SJCRH30 (cell line): ENCODE measurements at places on chromosomes 6 and 20. TPM values are rescaled to one million over a fixed set of nuclear protein-coding genes. Genes with fewer than 3 reads are reported as not detected.

TPBG gene
- total RNA-seq = 47.2 and 49.9 TPM in 2 replicates

NKAPL gene
- not detected in 2 replicates for total RNA-seq

DLK2 gene
- total RNA-seq = 5.4 and 5.8 TPM in 2 replicates

UBE3D gene
- total RNA-seq = 9.1 and 10.3 TPM in 2 replicates

AVP gene
- total RNA-seq = not detected in 2 replicates

CPXM1 gene
- 0.10 and 0.12 TPM in 2 replicates for total RNA-seq

SLC22A7 gene
- not detected in 2 replicates for total RNA-seq

ACTL10 gene
- 0.10 TPM in 1 of 2 replicates, not detected in the other for total RNA-seq

CENPQ gene
- total RNA-seq = 15.2 and 18.8 TPM in 2 replicates

- DNase-seq = no peak
These were observed 1.6 kb upstream of the TCF21 start for GRCh38 chr6:133887156-133887879.

- no peak for DNase-seq
These were observed 273.4 kb downstream of the TSHZ2 start for GRCh38 chr20:53245574-53245973.

DNA sequence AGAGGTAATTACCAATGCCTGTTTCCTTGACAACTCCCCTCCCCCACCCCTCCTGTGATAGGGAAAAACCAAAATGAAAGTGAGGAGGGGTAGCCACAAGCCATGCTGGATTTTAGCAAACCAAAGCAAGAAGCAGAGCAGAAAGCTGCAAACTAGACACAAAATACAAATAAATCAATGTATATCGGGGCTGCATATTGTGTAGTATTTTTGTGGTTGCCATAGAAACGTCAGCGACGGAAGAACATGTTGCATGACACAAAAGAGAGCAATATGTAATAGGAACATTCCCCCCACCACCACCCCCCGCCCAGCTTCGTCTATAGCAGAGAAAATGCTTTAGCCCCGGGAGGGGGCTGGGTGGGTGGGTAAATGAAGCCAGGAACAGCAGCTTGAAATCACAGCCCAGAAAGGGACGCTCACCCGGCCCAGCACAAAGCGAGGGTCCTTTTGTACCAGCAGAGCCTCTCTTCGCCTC is 548 bp downstream of the AGPAT4 start:
- DNase-seq = peak; percentile 66

DNA sequence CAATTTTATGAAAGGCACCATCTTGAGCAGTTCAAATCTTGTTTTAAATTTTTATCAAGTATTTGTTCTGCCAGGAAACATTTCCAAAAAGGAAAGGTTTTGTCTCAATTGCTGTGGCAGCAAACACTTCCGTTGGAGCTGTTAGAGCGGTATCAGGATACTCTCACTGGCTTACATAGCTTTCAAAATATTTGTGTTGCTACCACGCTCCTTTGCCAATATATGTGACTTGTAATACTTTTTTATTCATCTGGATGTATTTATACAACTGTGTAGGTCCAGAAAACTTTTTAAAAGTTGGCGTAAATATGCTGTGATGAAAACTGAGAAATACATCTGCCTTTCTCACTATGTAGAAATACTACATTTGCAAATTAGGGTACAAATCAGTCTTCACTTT is 37.8 kb upstream of the NHSL1 start:
- DNase-seq = no peak

GRCh38 chr6:79065232-79065631 is 12.8 kb downstream of the PHIP start:
- no peak for DNase-seq

DNA sequence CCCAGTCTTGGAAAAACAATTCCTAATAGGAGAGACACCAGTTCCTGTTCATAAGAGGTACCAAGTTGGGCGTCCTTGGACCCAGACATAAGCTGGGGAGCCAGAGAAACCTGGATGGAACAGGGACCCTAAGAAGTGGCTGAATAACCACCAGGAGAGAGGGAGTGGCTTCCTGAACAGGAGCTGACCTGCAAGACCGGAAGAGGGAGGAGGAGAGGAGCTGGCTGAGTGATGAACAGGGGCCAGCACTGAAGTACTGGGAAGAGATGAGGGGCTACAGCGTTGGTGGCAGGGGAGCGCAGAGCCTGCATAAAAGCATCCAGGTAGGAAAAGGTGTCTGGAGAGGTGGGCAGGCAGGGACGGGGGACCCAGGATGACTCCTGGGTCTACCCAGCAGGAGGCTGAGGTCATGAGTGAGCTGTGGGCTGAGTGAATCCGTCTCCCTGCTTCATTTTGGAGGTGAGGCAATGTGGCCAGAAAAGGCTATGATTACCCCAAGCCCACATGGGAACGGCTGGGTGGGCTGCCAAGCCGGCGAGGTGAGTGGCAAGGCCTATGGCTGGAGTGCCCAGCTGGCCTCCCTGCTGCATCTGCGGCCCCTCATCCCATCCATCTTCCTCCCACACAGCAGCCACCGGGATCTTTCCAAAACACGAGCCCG is 34.4 kb upstream of the ZFAND3 start:
- no peak for DNase-seq

DNA sequence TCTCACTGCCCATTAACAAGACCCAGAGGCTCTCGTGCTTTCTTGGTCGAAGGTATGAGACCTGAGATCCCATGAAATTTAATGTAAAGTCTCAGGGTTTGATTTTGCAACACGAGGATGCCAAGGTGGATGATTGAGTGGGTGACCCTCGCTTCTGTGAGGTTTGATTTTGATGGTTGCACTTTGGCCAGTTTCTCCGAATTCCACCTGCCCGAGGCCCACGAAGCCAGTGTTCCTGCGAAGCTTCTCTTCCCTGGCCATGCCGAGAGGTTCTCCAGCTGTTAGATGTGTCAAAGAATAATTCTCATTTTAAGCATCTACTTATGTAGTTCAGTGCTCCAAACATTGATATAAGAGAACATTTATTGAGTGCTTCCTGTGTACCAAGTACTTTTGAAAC is at the start of gene KIF25:
Gene KIF25 (plus strand): TSS at position 30 of the 400 bp plus-strand sequence. CDS start 31,915 bp downstream, outside the sequence.
- no peak for DNase-seq

GRCh38 chr6:77092971-77093370 is 370.3 kb downstream of the HTR1B start:
- DNase-seq = no peak

- no peak for DNase-seq
These were observed 41.7 kb downstream of the CNBD2 start for GRCh38 chr20:36010076-36010475.

DNA sequence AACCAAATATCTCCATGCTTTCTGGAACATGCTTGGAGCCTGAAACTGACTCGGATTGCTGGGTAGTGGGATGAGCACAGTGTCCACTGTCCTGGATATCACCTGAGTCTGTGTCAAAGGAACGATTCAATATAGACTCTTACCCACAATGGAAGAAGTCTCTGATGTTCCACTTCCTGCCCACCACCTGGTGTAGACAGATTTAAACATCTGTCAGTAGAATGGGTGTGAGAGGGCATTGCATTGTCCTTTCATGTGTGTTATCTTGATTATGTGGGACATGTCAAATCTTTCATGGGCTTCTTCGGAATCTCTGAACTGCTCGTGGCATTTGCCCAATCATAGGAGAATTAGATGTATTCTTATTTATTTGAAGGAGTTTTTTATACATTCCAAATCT is 20.8 kb downstream of the ULBP3 start:
- no peak for DNase-seq

DNA sequence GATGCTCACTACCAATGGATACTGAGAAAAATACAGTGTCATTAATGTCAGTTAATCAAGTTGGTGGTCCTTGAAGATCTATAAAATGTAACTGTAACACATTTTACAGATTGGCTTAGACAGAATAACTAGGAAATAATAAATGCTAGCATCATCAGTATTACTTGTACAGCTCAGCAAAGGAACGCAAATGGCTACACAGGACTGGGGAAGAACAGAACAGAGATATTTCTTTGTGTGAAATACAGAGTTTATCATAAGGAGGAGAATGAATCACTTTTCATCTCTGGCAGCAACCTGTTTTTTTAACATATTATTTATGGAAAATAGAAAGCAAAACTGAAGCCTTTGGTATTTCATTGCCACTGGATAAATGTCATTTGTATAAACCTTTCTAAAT is 8.2 kb upstream of the QKI start:
- DNase-seq = no peak

GRCh38 chr6:28960846-28961500 is 37.2 kb upstream of the TRIM27 start:
- DNase-seq = no peak

- no peak for DNase-seq
These were observed 231.4 kb downstream of the PHACTR1 start for GRCh38 chr6:12947967-12948366.

DNA sequence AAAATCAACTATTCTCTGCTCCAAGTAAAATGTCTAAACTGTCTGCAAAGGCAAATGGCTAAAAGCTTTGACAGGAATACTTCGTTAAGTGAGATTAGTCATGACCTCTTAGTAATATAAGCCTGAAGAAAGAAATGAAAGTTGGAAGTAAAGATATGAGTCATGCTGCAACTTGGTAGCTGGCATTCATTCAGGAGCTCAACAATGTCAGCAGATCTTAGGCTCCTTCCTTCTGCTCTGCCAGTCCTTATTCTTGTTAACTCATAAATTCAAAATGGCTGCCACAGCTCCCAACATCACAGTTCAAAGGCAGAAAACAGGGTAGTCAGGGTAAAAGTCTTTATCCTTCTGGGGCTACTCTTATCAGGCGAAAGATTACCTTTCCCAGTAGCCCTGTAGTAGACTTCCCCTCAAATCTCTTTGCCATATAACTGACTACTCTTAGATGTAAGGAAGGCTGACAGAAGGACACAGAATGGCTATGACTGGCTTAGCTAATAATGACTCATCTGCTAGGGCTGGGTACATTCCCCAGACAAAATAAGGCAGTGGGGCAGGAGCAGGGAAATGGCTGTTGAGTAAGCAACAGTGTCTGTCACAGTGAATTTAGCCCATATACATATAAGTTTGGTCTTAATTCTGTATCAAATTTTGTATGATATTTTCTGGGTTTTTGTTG is 24.4 kb upstream of the C6orf62 start:
- DNase-seq = peak; percentile 20

DNA sequence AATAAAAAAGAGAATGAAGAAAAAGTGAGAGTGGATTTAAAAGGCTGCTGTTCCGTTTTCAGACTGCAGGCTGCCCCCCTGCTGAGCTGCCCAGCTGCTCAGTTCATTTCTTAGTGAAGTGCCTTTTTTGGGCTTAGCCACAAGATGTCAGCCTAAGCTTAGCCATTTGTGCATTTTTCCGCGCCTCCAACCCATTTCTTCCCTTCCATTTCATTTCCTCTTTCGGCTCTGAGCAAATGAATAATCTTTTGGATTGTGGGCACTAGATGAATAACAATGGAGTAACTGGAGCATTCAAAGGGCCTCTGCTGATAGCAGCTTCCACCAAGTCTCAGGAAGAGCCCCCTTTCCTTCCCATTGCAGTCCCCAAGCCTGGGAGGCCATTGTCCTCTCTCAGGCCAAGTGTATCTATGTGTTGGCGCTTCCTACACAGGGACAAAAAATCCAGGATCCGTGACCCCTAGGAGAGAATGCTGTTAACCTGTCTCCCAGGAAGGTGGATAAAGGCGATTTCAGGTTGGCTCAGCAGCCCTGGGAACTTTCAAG is 83.5 kb upstream of the SPTLC3 start:
- DNase-seq = peak; percentile 66

GRCh38 chr20:1992359-1993110 is 1.3 kb downstream of the PDYN start:
- no peak for DNase-seq

DNA sequence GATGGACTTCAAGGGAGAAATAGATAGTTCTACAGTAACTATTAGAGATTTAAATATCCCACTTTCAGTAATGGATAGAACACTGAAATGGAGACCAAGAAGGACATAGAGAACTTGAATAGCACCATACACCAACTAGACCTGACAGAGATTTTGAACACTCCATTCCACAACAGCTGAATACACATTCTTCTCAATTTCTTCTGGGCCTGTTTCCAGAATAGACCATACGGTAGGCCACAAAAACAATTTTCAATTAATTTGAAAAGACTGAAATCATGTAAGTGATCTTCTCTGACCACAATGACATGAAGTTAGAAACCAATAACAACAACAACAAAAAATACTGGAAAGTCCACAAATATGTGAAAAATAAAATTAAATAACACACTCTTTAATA is 979.1 kb upstream of the FLRT3 start:
- peak; percentile 82 for DNase-seq

- peak; percentile 58 for DNase-seq
These were observed at the start of gene GPR6 for GRCh38 chr6:109978174-109979032. Gene GPR6 (plus strand): TSS chr6:109978311. CDS start chr6:109979113, 802 bp downstream.

- DNase-seq = peak; percentile 65
These were observed 2177.4 kb upstream of the DEFB115 start for GRCh38 chr20:29079769-29080690.

- peak; percentile 22 for DNase-seq
These were observed 79.0 kb downstream of the IMPG1 start for GRCh38 chr6:75993236-75994162.

DNA sequence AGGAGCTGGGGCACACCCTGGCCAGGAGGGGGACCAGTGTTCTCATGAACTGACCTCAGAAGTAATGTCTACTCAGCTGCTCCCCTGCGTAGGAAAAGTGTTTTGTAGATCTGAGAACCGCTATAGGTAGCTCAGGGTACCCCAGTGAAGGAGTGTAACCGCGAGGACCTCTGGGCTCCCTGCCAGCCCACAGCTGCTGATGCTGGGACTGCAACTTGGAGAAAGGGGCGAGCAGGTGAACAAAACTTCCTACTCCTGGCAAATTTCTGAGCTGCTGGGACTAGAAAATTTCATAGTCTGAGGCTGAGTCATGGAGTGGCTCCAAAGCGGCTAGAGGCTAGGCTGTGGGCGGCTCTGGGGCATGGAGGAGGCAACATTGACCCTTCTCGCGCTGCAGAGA is 51.9 kb downstream of the PYGB start:
- DNase-seq = peak; percentile 85

GRCh38 chr20:41380551-41381193 is 14.1 kb upstream of the EMILIN3 start:
- DNase-seq = peak; percentile 76

GRCh38 chr6:129709196-129709768 is 695 bp downstream of the ARHGAP18 start:
- DNase-seq = peak; percentile 30

DNA sequence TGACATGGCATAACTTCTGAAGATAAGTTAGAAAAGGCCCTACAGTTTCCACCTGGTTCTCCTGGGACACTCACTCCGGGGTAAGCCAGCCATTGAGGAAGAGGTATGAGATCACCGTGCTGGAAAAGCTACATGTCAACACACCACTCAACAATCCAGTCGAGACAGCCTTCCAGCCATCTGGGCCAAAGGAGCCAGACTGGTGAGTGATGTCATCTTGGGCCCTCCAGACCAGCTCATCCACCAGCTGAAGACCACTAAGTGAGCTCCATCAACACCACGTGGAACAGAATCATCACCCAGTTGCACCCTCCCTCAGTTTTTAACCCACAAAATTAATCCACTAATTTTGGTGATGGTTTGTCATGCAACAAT is 32.3 kb upstream of the RSPO4 start:
- DNase-seq = no peak

DNA sequence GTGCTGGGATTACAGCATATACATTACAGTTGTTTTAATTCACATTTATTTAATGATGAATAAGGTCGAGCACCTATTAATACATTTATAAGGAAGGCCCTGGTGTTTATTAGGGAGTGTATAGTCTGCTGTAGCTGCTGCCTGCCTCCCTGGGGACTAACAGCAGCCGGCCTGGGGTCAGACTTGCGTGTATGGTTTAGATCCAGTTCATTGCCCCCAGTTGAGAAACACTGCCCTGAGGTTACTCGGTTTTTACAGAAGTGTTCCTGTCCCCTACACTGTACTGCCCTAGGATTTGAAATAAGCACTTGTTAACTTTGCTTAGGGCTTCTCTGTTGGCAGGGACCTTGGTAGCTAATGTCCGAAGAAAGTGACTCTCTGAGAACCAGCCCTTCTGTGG is 4.0 kb downstream of the TTPAL start:
- DNase-seq = no peak

GRCh38 chr6:2913621-2914317 is 10.7 kb upstream of the SERPINB9 start:
- DNase-seq = no peak
